ENCODE measurements at places on chromosomes 3 and 15.

DNA sequence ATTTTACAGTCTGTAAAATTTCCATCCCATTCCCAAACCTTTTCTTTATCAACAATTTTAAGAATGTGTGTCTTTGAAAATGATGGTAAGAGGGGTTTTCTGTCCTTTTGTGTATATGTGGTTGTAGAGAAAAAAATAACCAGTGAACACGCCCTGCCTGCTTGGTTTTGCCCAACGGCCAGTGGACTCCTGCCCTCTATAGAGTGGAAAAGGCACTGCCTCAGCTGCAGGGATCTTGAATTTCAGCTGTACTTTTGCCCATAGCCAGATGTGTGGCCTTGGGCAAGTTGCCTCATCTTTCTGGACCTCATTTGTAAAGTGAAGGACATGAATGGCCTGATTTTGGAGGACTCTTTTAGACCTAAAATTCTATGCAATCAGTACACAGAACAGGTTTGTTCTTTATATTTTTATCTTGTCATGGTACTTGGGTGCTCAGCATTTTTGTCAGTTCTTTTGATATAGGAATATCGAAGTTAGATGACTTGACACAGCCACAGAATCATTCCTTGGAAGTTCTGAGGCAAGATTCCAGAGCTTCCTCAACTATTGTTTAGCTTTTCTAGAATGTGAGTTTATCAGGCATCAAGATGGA lies 81.0 kb downstream of the CLDN11 start:
- peak; percentile 74 for DNase-seq

GRCh38 chr3:12585970-12586369 lies 29.1 kb downstream of the MKRN2 start:
- DNase-seq, result no peak

DNA sequence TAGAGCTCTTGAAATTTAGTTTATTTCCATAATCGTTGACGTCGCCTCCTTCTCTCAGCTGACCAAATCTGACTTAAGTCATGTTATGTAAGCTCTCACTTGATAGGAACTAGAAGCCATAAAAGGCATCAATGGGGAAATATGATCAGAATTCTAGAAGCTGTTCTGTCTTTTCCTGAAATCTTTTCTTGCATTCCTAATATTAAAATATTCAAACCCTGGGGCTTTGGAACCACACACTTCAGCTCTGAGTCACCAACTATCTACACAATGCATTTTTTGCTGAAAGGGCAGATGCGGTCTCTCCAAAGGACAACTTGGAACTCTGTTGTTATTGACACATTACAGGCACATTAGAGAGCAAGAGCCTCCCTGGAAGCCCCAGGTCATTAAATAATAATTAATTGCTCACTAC lies 91.3 kb downstream of the LARS2 start:
- peak; percentile 86 for DNase-seq

GRCh38 chr3:10440684-10441083 lies 64.7 kb downstream of the ATP2B2 start:
- DNase-seq, result no peak

GRCh38 chr15:100531823-100532327 lies 3.1 kb upstream of the CERS3 start:
- no peak for DNase-seq

DNA sequence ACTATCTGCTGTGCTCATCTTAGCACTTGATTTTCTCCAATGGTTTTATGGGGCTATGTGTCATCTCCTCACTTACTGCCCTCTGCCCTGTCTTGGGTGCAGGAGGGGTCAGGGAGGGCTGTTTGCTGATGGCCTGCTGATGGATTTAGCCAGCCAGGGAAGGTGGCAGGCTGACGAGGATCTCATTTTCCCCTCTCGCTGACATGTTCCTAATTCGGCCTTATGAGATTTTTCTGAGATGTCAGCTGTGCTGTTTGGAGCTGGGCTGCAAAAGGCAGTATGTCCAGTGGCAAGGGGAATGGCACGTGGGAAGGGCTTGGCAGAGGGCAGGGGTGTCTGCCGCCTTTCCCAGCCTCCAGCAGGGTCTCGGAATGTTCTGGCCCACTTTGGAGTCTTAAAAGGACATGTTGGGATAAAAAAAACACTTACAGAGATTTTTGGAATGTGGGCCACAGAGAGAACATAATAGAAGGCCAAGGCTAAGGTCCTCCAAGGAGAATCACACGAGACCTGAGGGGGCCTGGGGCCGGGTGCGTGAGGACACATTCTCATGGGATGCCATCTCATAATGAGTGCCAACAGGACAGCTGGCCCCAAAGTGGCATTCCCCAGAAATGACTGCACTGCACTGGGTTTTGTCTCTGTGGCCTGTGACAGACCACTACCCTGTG lies 303.8 kb downstream of the TLE3 start:
- DNase-seq, result no peak

DNA sequence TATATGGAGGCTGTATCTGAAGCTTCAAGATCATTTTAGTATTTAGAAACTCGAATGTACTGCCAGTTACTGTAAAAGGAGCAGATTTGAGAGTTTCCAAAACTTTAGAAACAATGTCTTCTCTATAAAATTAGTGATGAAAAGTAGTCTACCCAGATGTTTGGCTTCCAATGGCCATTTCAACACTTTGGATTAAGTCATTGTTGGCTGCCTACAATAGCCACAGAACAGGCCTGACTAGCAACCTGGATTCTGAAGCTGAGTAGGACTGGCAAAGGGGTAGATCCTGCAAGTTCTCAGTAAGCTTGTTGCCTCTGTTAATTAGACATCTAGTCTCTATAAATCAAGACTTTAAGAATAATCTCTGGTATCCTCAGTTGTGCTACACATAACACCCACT lies 239.0 kb upstream of the KCNMB2 start:
- DNase-seq, result no peak

- no peak for DNase-seq
These were observed 1133.8 kb downstream of the TUSC7 start for GRCh38 chr3:117843356-117843755.

- no peak for DNase-seq
These were observed 18.1 kb downstream of the CPA3 start for GRCh38 chr3:148883163-148883562.

- DNase-seq, result peak; percentile 33
These were observed 51.0 kb upstream of the ATOSA start for GRCh38 chr15:52730173-52730572.

GRCh38 chr15:61025308-61025707 lies 203.8 kb downstream of the RORA start:
- no peak for DNase-seq

- DNase-seq, result no peak
These were observed 137.0 kb downstream of the TMCO5A start for GRCh38 chr15:38071211-38071972.
